ENCODE measurements at places on chromosomes 7 and 10.

DNA sequence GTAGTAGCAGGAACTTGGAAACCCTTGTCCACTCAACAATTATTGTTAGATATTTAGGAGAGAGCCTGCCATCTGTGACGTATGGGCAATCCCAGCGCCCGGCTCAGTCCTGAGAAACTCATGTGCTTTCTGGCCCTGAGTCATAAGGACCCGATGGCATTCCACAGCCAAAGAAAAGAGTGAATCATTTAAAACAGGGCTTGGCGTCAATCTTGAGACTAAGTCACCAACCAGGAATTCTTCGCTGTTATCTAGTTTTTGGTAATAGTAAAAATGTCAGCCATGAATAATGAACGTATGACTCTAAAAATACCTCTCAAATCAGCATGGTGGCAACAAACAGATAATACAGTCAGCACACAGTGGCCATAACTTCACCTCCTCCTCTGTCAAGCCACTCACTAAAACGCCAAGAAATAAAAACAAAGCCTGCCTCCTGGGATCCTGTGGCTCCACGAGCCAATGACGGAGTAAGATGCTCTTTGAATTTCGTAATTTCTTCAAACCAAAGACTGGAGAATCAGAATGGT lies 140.8 kb downstream of the ADAM12 start:
- no peak for DNase-seq

GRCh38 chr10:68595513-68595912 lies 35.4 kb downstream of the TET1 start:
- no peak for DNase-seq

DNA sequence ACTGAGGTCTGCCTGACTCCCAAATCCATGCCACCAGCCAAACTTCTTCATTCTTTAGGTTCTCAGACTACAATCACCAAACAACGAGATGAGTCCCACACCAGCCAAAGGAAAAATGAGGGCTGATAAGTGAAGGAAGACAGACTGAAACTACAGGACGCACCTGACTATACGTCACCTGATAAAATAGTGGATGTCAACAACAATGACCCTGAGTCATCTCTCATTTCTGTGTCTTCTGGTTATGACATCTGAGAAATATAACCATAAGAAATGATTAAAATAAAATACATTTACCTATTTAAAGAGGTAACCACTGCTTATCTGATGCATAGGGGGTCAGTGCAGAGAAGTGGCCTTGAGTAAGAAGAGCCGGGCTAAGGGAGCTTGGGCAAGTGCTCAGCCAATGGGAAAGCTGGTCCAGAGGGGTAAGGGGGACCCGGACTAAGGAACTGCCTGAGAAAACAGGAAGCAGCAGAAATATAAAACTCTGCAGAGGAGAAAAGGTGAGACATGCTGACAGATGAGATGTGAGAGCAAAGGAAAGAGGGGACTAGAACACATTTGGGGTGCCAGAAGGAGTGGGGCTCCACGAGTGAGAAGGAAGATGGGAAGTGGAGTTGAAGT lies 51.8 kb downstream of the HIPK2 start:
- DNase-seq = no peak

DNA sequence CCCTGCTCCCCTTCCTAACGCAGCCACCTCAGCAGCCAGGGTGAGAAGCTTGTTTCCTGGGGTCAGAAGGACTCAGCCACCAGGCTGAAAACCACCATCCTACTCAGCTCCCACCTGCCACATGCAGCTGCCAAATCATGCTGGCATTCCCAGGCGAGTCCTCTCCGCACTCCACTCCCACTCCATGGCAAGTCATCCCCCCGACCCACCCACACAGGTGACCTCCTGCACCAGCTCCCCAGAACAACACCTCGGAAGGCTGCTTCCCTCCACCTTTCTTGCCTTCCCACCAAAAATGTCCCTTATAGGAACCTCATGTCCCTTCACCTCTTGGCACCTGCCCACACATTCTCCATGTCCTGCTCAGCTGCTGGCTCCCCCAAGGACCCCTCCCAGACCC lies 4.6 kb downstream of the PDAP1 start:
- DNase-seq = no peak

- no peak for DNase-seq
Observed at GRCh38 chr10:42422911-42423310, 215.5 kb downstream of the ZNF33B start.

- no peak for DNase-seq
Observed at GRCh38 chr10:91117505-91117904, 103.0 kb upstream of the PCGF5 start.

- no peak for DNase-seq
Observed at GRCh38 chr10:110650265-110650668, 6.1 kb downstream of the RBM20 start.

- DNase-seq = no peak
Observed at GRCh38 chr7:27686315-27686714, 23.6 kb upstream of the HIBADH start.

DNA sequence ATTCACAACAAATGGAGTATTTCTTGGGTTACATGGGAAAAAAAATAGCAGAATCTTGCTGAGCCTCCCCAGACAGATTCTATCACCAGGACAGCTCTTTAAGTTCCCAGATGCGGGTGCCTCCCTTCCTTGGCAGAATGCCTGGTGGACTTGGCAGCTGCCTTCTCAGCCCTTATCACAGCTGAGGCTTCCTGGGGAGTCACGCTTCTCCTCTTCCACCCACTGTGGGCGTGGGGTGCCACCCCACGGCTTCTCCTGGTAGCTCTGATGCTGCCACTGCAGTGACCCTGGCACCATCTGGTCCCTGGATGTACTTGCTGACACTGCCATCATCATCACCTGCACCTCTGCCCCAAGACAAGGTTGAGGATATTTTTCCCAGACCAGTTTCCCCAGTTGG lies 16.2 kb upstream of the NME8 start:
- peak; percentile 58 for DNase-seq

- no peak for DNase-seq
Observed at GRCh38 chr7:141333459-141333858, 217.8 kb upstream of the AGK start.

DNA sequence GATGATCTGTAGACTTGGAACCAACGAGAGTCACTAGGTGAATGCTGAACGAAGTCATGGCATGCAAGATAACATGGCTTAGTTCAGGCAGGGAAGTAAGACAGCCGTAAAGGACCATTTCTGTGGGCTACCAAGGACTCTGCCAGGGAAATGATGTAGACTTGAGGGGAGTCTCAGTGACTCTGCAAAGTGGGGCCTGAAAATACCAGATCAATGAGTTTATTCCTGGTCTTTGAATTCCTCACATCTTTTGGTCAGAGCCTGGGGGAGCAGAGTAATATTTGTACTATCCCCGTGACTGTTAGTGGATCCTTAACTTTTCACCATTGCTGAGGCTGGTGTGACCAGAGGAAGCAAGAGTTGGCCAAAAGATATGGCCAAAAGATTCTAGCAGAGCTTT lies 60.7 kb upstream of the INHBA start:
- no peak for DNase-seq

DNA sequence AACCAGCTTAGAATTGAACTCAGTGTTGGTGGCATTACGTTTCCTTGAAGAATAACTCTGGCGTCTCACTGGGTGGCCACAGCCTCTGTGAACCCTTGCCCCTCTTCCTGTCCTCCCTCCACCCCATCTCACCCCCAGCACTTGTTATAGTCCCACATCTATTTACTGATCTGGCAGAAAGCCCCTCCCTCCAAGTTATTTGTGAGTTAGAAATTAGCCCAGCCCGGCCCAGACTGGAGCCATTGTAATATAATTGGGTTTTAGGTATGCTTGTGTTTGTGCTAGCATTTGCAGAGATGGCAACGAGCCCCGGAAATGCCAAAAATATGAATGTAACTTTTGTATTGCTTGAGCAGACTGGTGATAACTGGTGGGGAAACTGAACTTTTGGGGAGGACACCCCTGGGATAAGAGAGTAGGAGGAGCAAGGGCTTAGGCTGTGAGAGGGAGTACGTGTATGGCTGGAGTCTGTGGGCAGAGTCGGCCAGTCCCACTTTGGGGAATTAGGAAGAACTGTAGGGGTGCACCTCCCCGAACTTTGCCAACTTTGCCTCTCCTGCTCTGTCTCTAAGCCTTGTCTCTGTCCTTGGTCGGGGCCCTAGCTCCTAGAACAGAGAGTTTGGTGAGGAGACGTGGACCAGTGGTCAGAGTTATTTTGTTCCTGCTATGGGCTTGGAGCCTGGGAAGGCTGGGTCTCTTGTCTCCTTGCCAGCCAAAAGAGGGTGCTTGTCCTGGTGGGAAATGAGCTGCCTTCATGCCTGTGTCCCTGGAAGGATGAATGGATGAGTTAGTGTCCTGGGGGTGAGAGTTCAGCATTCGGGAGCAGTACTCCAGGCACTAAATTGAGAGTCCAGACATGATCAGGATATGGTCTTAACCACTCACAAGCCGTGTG lies 19.3 kb upstream of the TRIM8 start:
- DNase-seq = no peak

- DNase-seq = peak; percentile 62
Observed at GRCh38 chr7:27697861-27698430, 35.3 kb upstream of the HIBADH start.
